ENCODE measurements at places on chromosomes 5 and 9. TPM values are rescaled to one million over a fixed set of nuclear protein-coding genes. Genes with fewer than 3 reads are reported as not detected.

GRCh38 chr5:33886283-33886682 is 5.5 kb downstream of the ADAMTS12 start:
- DNase-seq, result no peak

- no peak for DNase-seq
Observed at GRCh38 chr5:152855441-152855840, 450.4 kb upstream of the NMUR2 start.

Gene FANCG
- total RNA-seq, result 2.2 TPM

DNA sequence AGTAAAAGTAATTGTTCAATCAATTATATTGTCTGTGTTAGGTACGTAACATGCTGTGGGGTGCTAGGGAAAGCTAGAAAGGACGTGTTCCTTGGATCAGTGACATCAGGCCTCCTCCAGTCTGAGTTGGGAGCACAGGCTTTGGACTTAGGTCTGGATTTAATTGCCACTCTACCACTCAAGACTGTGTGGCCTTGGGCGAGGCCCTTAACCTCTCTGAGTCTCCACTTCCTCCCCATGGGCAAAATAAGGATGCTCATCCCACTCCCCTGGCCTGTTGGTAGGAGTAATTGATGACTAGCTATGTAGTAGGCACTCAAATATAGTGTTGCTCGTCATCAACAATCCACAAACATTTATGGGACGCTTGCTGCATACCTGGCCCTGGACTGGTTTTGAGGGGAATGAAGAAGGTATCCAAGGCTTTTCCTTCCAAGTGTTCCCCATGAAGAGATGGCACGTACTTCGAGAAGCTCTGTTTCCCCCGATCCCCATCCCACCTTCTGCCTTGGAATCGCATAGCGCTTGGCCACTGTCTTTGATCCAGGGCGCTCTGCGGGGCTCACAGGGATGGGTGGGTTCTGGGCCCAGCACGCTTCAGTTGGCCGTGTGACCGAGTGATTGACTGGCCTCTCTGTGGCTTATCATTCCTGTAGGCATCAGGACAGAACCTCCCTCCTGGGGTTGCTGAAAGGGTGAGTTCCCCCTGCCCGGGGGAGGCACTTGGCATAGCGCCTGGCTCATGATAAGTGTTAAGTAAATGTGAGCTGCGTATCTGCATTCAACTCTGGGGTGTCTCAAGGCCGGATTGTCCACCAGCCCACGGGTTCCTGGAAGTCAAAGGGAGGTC is 8.1 kb downstream of the FGF18 start:
- no peak for DNase-seq

GRCh38 chr5:106854105-106854687 is 816.5 kb downstream of the EFNA5 start:
- DNase-seq, result no peak

Gene PPIC
- 37.6 TPM for total RNA-seq

DNA sequence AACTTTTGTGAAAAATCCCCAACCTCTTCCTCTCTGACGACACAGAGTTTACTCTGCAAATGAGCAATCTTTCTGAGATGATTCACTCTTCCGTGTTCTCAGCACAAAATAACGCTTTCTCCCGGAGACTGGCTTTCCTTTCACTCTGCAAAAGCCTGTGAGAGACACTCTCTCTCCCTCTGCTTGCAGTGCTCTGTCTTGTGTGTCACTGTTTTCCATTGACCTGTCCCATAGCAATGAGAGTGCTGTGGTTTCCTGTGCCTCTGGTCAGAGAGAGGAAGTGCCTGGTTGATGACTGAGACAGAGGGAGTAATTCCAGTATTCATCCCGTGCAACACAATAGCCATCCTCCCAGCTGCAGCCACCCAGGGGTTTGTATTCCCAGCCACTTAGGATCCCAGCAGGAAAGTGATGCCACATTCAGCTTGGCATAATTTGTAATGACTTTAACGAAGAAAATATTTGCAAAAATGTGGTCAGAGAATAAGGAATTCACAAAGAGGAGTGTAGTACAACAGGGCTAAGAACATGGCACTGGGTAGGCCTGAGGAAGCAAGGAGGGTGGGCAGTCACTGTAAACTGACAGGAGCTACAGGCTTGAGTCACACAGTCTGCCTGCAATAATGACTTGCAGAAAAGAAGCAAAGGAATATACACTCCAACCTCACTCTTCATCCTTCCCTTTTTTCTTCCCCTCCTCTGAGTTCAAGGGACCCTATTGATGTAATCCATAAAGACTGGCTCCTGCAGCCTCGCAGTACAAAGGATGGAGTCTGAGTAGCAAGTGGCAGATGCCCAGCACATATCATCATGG is 463.5 kb upstream of the RGMB start:
- DNase-seq, result no peak

GRCh38 chr9:91698266-91698665 is 251.8 kb downstream of the ROR2 start:
- DNase-seq, result no peak

- no peak for DNase-seq
Observed at GRCh38 chr5:122421374-122422079, 109.5 kb downstream of the SNCAIP start.

DNA sequence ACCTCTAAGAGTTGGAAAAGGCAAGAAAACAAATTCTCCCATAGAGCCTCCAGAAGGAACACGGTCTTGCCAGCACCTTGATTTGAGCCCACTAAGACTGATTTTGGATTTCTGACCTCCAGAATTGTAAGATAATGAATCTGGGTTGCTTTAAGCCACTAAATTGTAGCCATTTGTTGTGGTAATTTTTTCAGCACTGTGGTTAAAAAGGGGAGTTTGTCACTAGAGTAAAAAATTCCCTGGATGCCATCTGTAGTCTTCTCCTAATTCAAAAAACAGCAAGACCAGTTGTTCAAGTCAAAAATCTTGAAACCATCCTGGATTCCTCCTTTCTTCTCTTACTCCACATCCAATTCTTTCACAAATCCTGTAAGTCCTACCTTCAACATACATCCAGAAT is 39.6 kb downstream of the NRG2 start:
- no peak for DNase-seq

Gene C5orf46
- total RNA-seq, result 50.6 TPM

DNA sequence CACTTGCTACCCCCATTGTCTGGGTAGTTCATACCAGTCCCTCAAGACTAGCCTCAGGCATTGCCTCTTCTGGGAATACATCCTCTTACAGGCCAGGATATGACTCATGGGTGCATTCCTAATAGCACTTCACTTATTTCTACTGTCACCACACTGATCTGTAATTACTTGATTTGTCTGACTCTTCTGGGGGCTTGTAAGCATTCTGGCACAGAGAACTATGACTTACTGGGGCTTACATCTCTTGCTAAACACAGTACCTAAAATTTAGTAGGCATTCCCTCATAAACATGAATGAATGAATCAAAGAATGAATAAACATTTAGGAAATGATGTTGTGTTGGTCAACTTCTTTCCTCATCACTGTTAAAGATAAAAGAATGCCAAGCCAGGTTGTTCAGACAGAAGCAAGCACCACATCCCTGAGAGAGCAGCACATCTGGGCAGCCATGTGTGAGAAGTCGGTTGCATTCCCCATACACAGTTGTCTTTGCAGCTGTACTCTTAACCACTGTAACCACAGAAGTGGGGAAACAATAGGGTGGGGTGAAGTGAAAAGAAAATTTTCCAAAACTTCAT is 27.6 kb downstream of the IL7R start:
- no peak for DNase-seq

GRCh38 chr9:105881654-105882349 is 187.5 kb downstream of the TMEM38B start:
- no peak for DNase-seq

DNA sequence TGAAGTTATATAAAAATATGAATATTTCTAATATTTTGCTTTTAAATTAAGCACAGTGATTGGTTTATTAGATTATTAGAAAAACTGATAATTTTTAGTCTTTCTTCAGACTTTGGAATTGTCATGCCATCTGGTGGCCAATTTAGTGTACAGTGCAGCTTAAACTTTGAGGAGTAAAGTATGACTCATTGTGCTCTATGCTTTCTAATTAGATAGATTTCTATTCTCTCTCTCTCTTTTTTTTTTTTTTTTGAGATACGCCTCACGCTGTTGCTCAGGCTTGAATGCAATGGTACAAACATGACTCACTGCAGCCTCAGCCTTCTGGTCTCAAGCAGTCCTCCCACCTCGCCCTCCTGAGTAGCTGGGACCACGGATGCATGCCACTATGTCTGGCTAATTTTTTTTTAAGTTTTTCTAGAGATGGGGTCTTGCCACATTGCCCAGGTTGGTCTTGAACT is 42.1 kb upstream of the GPR21 start:
- peak; percentile 23 for DNase-seq

Gene NR2F1
- 1.1 TPM for total RNA-seq

GRCh38 chr9:18776836-18777820 is 255.9 kb downstream of the SAXO1 start:
- DNase-seq, result no peak

DNA sequence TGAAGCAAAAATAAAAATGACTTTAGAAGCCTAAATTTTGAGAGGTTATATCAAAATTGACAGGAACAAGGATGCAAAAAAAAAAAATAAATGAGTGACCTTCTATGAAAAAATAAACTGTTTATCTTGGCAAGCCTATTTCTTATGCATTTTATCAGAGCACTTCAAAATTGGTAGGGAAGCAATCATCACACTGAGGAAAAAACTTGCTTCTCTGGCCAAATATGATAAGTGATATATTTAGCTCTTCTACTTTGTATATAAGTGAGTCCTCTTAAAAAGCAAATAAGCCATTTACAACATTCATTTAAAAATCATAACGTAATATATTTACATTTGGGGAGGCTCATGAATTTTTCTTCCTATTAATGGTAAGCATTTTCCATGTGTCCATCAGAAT is 287.1 kb downstream of the FBXL17 start:
- no peak for DNase-seq

Gene VCAN
- 870 TPM for total RNA-seq

Gene TNFAIP8
- 16.8 TPM for total RNA-seq

- no peak for DNase-seq
Observed at GRCh38 chr5:441996-442334, 1.0 kb upstream of the EXOC3 start.

GRCh38 chr9:18333157-18333556 is 140.8 kb upstream of the ADAMTSL1 start:
- no peak for DNase-seq

Gene PCDHGC5
- total RNA-seq, result 6.9 TPM

Gene PCDHGA2
- total RNA-seq, result 8.5 TPM

Gene C9orf153
- 0.92 TPM for total RNA-seq

DNA sequence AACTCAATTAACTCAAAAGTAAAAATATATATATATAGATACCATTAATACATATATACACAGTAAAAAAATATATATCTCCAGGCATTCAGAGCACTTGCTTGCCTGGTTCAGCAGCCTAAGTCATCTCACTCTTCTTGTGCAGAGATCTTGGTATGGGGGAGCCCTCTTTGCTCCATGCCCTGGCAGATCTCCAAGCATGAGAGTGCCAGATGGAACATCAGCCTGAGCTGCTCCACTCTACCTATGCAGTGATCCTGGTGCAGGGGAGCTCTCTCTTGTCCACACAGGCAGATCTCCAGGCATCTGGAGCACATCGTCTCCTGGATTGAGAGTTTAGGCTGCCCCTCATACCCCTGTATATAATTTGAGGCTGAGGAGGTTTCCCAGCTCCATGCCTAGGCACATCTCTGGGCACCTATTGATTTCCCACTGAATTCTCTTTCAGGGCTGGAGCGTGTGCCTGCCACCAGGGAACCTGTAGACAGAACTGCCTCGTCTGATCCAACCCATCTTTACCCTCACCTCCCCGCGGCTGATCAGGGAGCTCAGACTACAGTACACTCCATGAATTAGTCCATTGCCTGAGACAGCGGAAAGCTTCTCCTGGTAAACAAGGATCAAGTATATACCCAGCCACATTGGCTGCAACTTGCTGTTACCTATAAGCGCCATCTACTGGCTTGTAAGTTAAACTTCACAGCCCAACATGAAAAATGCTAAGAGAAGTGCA is 342.4 kb upstream of the GRIA1 start:
- no peak for DNase-seq

DNA sequence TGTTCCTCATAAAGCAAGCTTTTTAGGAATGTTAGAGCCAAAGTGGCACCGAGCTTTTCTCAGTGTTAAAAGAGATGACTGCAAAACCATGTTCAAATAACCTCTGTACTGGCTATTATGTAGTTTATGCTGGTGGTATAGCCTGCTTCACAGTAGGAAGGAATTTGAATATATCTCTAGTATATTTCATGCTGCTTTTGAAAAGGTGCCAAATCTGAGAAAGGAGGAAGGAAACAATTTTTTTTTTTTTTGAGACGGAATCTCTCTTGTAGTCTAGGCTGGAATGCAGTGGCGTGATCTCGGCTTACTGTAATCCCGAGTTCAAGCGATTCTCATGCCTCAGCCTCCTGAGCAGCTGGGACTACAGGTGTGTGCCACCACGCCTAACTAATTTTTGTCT is 13.5 kb downstream of the CREBRF start:
- DNase-seq, result no peak

- DNase-seq, result no peak
Observed at GRCh38 chr5:124704594-124705284, 41.7 kb downstream of the ZNF608 start.

DNA sequence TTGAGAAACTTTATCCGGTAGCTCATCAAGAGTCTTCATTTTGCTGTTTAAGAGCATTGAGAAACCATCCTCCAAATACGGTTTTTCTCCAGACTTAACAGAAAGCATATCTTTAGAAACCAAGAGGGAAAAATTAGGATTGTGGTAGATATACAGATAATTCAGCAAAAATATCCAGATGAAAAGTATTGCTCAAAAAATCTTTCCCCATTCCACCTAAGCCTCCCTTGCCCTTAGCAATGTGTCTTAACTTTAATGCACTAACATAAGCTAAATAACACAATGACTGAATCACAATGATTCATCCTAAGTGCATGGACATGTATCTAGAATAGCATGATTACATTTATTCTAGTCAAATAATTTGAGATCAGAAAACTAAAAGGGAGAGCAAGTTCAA is 130.3 kb upstream of the TARS1 start:
- DNase-seq, result no peak

- DNase-seq, result no peak
Observed at GRCh38 chr9:89278997-89279739, 31.8 kb upstream of the CKS2 start.

GRCh38 chr9:108579757-108580439 is 275.9 kb downstream of the ACTL7B start:
- DNase-seq, result no peak
